ENCODE measurements at places on chromosomes 7 and 10.

GRCh38 chr7:99928994-99929729, at the start of gene GJC3:
GJC3 (minus strand) TSS chr7:99929620; CDS start chr7:99929620, 0 bp downstream.
- DNase-seq: peak; percentile 54

- no peak for DNase-seq
These were observed 502.7 kb upstream of the PODXL start for GRCh38 chr7:132059141-132059540.

- no peak for DNase-seq
These were observed 719.5 kb downstream of the XPNPEP1 start for GRCh38 chr10:109203646-109204353.

DNA sequence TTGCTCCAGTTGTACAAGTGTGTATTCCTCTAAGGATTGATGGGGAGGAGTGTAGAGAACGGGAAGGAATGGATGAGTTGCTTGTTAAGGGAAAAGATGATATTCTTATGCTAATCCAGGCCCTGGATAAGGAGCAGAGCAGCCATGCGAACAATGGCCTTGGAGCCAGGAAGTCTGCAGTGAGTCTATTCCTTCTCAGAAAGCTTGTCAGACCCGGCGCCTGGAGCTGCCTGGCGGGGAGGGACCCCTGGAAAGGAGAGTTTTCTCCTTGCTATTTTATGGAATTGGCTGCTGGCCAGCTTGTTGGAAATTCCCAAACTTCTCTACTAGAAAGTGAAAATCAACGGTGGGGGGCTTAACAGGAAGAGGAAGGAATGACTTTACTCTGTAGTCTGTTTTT, 89.1 kb downstream of the MMRN2 start:
- DNase-seq: no peak

DNA sequence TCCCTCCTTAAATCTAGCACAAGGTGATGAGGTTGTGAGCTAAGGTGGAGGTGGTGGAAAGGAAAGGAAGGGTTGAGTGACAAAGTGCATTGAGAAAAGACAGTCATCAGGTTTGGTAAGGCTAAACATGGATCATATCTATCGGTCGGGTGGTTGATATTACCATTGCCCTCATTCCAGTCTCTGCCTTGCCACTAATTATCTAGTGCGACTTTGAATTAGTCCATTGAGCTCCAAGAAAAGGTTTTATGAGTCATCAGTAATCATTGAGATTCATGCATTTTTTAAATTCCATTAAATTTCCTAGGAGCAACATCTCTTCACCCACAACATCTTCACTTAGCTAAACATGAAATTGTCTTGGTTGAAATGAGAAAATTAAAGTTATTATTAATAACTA, 68.9 kb upstream of the FRMD4A start:
- no peak for DNase-seq

- DNase-seq: no peak
These were observed 66.7 kb downstream of the ST7 start for GRCh38 chr7:117019786-117020590.

- DNase-seq: no peak
These were observed 707 bp downstream of the PTER start for GRCh38 chr10:16437540-16437894.

- DNase-seq: no peak
These were observed 31.0 kb upstream of the STARD3NL start for GRCh38 chr7:38147005-38147404.

Data from activated CD4-positive, CD25-positive, alpha-beta regulatory T cell treated with anti-CD3 and anti-CD28 coated beads, Interleukin-2, amount 50 U/mL, for 72 hours (primary cell).